SJCRH30 (cell line): ENCODE measurements at places on chromosomes 6 and 20.

DNA sequence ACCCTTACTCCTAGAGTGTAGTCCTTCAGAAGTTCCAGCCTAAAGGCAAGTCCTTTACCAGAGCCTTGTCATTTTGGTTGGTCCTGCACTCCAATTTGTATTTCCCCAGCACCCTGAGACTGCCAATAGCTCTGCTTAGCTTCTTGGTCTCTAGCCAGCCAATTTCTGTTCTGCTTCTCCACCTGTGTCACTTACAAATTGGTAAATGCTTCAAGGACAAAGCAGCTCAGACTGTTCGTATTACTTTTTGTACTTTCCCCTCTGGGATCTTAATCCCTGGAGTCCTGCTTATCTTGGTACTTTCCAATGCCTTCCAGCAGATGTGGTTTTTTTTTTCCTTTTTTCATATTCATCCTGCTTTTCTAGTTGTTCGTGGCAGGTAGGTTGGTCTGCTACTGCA is 25.7 kb downstream of the PIGU start:
- DNase-seq = no peak

DNA sequence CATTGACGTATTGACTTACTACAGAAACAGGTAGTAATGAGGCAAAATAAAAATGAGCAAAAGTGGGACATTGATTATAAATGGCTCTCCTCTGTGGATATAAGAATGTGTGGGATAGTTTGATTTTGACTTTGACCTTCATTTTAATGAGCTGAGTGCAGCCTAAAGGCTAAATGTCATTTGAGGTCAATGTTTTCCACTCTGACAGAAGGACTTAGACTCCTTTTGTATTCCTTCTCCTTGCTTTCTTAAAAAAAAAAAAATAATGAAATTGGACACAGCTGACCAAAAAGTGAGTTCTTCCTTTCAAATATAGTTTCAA is 68.6 kb downstream of the MTFR2 start:
- no peak for DNase-seq

DNA sequence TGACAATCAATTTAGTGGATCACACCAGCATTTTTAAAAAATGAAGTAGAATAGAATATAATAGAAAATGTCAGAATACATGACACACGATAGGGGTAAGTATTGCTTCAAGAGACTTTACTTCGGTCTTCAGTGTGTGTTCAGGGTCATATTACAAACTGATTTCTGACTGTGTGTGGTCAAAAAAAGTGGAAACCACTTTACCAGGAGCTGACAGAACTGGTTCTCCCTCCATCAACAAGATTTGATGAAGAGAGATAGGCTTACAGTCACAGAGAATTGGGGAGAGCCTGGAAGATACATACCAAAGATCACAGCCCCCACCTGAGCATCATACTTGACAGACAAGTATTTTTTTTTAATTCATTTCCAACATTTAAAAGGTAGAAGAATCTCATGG is 21.7 kb downstream of the ARMC2 start:
- no peak for DNase-seq

DNA sequence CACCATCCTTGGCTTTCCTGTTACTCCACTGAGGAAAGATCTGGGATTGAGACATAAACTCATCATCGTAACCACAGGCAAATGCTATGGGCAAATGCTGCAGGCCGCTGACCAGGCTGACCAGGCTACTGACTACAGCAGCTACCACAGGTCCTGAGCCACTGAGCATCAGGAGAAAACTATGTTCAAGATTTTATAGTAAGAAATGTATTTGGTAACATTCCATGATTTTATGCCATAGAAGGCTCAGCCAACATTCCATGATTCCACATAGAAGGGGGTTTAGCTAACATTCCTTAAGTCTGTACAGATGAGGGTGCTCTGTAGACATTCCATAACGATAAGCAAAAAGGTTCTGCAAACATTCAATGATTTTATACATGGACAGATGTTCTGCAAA is 16.1 kb upstream of the B4GALT5 start:
- DNase-seq = no peak

- no peak for DNase-seq
Measured at GRCh38 chr20:47777220-47777619, 8.1 kb downstream of the SULF2 start.
